ENCODE measurements at places on chromosomes 12 and 14.

- DNase-seq: no peak
Observed at GRCh38 chr12:80485222-80485987, 41.4 kb downstream of the PTPRQ start.

DNA sequence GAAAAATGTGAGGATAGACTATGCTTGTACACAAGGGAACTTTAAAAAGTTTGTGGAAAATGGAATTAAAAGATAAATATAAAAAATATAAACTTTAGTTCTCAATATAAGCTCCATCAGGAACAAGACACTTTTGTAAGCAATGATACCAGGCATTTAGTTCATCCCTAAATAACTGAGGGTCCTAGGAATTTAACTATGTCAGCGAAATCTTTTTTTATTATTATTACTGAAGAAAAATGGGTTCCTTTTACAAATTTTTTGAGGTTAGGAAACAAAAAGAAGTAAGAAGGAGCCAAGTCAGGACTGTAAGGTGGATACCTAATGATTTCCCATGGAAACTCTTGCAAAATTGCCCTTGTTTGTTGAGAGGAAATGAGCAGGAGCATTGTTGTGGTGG, 102.8 kb downstream of the TRMT5 start:
- no peak for DNase-seq

- no peak for DNase-seq
Observed at GRCh38 chr12:108693186-108693730, 38.1 kb downstream of the CORO1C start.

GRCh38 chr12:45435945-45436710, 220.2 kb downstream of the ANO6 start:
- no peak for DNase-seq

DNA sequence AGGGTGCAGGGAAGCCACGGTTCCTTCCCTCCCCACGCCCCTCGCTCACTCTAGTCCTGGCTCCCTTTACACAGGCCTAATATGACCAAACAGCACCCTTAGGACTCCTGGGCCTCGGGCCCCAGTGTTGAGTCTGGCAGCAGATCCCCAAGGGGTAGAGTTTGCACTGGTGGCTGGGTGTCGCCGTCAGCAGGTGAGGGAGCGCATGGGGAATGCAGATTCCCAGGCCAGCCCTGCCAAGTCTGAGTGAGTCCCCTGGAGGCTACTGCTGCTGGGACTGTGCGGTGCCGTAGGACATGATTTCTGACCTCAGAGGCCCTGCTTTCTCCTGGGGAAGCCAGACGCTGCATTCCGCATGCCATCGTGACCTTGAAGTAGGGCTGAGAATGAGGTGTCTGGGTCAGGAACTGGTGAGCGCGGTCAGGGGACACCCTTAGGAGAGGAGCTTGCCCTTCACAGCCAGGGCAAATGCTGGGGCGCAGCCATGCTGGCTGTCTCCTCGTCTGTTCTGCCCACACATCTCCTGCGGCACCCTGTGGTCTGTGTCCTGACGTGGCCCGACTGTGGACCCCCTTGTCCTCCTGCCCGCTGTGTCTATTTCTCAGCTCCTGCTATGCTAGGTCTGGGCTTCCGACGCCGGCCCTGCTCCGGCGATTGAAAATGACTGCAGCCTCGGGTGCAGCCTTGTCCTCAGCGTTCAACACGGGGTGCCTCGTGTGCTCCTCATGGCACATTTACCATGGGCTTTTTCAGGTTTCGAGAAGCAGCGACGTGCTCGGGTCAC, 37.6 kb upstream of the PRMT8 start:
- DNase-seq: no peak

- DNase-seq: no peak
Observed at GRCh38 chr12:64256166-64256800, 34.2 kb upstream of the KICS2 start.

- no peak for DNase-seq
Observed at GRCh38 chr12:69633061-69633460, 22.4 kb upstream of the LRRC10 start.

- DNase-seq: no peak
Observed at GRCh38 chr14:85594217-85594616, 64.3 kb downstream of the FLRT2 start.

GRCh38 chr12:130975116-130975515, 21.4 kb downstream of the ADGRD1 start:
- DNase-seq: no peak

DNA sequence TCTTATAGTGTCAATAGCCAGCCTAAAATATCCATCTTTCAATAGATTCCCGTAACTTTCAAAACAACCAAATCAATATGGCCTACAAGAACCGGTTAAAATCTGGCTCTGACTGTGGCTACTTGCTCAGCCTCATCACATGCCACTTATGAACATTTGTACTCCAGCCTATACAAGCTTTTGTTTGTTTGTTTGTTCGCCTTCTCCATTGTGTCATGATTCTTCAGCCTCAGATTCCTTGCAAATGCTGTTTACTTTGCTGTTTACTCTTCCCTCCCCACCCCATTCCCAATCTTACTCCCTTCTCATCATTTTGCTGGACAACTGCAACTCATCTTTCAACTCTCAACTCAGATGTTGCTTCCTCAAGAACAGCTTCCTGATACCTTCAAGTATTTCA, 161.2 kb downstream of the CAPZA3 start:
- DNase-seq: no peak

GRCh38 chr12:106527356-106527755, 55.4 kb upstream of the RFX4 start:
- no peak for DNase-seq

GRCh38 chr14:102164241-102164641, 24.5 kb downstream of the WDR20 start:
- no peak for DNase-seq

DNA sequence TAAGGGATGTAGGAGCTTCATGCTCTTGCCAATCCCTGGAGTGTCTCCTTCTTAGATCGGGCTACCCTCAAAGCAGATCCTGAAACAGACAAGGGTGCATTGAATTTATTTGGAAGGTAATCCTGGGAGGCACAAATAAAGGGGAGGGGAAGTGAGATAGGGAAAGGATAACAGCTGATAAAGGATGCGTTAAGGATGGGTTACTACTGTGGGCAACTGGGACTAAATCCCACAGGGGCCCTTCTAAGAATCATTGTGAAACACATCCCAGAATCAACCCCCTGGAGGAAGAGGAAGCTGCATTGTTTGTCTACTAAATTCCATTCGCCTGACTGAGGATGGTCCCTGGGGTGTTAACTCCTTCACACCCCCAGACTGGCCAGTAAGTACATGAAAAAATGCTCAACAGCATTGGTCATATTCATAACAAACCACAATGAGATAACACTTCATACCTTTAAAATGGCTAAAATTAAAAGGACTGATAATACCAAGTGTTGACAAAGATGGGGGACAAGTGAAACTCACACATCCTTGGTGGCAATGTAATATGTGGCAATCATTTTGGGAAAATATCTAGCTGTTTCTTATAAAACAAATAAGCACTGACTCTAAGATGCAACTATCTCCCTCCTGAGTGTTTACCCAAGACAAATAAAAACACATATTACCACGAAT, 37.0 kb upstream of the CMKLR1 start:
- no peak for DNase-seq

- DNase-seq: no peak
Observed at GRCh38 chr12:124045671-124046455, 72.8 kb downstream of the ZNF664 start.

GRCh38 chr12:51871126-51871525, 16.8 kb upstream of the ANKRD33 start:
- no peak for DNase-seq

GRCh38 chr12:46546634-46547273, 174.2 kb upstream of the SLC38A2 start:
- DNase-seq: no peak

GRCh38 chr12:91104812-91105466, 6.4 kb downstream of the LUM start:
- DNase-seq: no peak

DNA sequence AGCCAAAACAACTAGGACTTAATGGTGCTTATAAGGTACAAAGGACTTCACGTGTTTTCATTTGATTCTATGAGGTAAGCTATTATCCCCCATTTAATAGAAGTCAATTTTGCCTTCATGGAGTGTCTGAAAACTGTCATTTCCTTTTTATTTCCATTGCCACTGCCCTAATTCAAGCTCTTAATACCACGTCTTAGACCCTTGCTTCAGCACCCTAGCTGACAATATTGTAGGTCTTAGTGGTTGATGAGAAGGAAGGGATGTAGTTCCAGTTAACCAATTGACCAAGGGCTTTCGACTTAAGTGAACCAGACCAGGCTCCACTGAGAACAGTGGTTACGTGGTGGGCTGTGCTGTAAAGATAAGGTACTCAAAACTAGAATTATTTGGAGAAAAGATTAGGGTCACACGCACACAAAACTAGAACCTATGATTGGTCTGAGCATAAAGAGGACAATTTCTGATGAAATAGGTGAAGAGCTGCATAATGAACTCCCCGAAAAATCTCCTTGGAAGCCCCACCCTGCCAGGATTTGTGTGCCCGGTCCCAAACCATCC, 9.6 kb upstream of the ASIC1 start:
- DNase-seq: no peak

DNA sequence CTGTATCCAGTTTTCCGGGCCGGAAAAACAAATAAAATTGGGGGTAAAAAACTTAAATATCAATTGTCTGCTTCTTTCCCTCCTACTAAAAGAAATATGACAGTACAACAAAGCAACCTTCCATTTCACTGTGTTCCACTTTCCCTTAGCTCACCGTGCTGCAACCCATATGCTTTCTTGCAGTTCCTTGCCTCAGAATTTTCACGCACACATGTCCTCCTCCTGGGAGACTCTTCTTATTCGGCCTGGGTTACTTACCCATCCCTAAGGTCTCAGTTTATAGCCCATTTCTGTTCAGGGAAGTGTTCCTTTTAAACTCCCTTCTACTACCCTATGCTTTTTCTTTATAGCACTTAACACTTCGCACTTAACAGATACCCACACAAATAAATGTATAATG, 4.5 kb upstream of the MAGOHB start:
- DNase-seq: no peak

DNA sequence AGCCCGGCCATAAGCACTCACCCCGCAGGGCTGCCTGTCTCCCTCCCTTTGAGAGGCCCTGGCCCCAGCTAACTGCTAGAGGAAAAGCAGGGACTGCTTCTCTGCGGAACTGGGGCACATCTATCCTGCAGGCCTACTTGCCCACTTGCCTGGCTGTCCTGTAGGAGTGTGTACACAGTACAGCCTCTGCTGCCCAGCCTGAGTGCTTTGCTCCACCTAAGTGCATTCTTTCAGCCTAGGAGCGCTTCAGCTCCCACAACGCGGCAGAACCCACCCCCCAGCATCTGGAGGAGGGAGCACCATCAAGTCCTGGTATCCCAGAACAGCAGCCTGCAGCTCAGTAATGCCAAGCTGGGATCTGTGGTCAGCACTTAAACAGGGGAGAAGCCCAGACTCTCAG, 79.9 kb upstream of the CD163 start:
- no peak for DNase-seq

DNA sequence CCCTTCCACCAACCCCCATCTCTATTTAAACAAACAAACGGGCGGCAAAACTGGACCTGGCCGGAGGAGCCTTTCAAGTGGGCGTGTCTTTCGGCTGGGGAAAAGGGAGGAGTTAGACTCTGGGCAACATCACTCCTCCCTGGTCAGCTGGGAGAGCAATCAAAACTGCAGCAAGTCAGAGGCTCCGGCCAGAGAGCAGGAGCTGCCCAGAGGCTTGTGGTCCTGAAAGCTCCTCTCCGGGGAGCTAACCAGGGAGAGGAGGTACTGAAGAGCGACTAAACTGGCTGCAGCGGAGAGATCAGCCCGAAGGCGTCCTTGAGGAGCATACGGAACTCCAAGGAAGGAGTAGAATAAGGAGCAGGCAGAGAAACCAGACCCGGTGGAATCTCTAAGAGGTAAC, at the start of gene NEUROD4:
Gene NEUROD4, plus strand, starts transcription at position 191 of the 400 bp plus-strand sequence. CDS start 6,466 bp downstream, outside the sequence.
- DNase-seq: no peak

DNA sequence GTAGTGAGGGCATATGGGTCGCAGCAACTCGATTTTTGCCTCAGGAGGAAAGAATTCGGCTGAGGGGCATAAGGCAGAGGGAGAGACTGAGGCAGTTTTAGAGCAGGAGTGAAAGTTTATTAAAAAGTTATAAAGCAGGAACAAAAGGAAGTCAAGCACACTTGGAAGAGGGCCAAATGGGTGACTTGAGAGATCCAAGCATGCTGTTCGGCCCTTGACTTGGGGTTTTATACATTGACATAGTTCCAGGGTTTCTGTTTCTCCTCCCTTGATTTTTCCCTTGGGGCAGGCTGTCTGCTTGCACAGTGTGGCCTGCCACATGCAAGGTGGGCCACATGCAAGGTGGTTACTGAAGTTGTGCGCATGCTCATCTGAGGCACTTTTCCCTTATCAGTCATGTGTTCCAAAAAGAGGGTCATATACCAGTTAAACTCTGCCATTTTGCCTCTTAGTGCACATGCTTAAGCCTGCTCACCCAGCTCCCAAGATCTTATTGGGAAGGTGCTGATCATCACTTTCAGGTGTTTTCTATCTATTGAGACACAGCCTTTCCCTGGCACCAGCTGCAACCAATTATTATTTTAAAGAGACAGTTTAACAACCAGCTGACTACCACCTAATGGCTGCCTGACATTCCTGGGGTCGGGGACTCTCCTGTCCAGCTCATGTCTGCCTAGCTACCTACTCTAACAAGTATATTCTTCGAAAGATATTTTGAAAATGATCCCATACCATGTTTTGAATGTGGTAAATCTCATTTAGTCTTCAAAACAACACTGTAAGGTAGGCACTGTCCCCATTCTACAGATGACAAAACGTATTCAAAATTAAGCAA, 19.9 kb downstream of the PTGER2 start:
- no peak for DNase-seq

DNA sequence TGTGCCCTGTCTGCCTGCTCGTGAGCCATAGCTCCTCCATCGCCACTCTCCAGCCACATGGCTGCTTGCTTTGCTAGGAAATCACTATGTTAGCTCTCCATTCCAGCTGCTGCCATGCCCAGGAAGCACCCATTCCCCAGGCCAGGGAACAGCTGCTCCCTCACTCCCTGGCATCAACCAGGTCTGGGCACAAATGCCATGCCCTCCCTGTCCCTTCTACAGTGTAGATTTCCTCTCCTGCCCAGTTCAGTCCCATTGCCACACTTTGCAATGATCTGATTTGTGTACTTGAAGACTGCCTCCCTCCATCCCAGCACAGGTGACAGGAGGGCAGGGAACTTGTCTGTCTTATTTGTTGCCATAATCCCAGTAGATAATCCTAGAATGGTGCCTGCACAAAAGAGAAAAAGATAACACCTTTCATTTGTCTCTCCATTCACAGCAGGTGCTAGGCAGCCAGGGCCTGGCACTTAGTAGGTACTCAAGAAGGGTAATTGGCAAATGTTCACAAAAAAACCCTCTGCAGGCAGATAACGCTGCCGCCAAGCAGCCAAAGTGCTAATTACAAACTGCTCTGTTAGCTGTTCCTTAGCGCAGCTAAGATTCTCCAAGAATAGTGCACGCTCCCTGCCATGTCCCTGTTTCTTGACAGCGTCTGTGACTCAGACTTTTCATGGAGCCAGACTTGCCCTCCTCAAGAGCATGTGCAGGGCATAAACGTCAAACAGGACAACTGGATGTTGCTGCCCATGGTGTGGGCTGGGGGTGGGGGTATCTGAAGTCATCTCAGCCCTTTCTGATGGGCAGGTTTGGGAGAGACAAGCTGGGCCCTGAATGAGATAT, 69.1 kb downstream of the ARL6IP4 start:
- DNase-seq: no peak

- DNase-seq: no peak
Observed at GRCh38 chr12:8702159-8702558, 4.4 kb downstream of the RIMKLB start.

Data from activated T-helper 1 cell treated with anti-CD3 and anti-CD28 coated beads, Interleukin-2, amount 50 U/mL, for 16 hours (primary cell).